NCI-H82 (cell line): ENCODE measurements at places on chromosomes 5 and 9.

DNA sequence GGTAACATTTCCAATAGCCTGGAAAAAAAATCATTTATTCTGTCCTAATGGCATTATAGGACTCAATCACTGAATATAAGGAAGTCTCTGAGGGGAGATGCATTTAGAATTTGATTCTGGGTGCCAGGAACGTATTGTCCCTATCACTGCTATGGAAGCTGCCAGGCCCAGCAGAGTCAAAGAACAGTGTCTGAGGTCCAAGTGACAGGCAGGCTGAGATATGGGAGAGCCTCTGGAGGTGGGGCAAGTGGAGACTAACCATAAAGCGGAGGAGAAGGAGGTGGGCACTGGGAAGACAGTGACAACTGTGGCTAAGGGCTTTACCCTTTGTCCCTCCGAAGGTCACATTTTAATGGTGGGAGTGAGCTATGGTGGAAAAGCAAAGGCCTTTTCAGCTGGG lies 505.5 kb downstream of the CTNND2 start:
- no peak for DNase-seq

DNA sequence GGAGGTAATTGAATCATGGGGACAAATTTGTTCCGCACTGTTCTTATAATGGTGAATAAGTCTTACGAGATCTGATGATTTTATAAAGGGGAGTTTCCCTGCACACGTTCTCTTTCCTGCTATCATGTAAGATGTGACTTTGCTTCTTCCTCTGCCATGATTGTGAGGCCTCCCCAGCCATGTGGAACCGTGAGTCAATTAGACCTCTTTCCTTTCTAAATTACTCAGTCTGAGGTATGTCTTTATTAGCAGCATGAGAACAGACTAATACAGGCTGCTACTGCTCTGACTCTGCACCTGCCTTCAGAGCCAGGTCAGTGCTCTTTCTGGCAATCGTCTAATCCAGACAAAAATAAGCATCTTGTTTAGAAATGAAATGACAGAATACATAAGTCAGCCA lies 479.2 kb upstream of the TUSC1 start:
- no peak for DNase-seq

DNA sequence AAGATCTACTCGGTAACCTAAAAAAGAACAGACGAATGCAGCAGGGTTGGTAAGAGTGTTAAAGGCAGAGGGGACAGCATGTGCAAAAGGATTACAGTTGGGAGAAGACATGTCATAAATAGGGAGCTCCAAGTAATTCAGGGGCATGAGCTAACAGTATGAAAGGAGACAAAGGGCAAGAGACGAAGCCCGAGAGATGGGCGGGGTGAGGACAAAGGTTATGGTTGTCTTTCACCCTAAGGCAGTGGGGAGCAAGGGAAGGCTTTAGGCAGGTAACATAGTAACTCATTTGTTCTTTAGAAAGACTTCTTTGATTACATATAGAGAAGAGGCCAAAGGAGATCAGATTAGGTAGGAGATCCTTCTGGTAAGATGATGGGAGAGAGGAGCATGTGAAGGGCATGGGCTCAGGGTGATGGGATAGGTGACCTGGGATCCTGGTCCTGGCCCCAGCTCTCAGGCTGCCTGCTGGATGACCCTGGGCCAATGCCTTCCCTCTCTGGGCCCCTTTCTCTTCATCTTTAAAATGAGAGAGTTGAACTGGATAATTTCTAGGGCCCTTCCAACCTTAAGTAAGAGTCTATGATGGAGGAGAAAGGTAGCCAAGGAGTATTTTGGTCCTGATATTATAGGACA lies 19.5 kb downstream of the MORN5 start:
- no peak for DNase-seq

GRCh38 chr5:171795381-171795780 lies 9.8 kb downstream of the SMIM23 start:
- DNase-seq = no peak

DNA sequence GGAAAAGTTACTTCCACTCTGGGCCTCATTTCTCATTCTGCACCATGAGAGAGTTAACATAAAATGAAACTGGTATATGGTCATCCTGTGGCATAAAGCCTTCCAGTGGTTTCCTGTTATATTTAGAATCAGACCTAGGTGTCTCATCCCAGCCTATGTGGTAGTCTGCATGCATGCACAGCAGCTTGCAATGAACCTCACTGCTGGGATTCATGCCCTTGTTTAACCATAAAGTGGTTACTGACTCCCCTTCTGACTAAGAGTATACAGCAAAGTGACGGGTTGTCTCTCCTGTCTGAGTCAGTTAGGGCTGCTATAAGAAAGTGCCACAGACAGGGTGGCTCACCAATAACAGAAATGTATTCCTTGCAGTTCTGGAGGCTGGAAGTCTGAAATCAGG lies 14.7 kb upstream of the TDRD7 start:
- DNase-seq = no peak

GRCh38 chr5:145479857-145480256 lies 355.3 kb downstream of the PRELID2 start:
- DNase-seq = no peak

DNA sequence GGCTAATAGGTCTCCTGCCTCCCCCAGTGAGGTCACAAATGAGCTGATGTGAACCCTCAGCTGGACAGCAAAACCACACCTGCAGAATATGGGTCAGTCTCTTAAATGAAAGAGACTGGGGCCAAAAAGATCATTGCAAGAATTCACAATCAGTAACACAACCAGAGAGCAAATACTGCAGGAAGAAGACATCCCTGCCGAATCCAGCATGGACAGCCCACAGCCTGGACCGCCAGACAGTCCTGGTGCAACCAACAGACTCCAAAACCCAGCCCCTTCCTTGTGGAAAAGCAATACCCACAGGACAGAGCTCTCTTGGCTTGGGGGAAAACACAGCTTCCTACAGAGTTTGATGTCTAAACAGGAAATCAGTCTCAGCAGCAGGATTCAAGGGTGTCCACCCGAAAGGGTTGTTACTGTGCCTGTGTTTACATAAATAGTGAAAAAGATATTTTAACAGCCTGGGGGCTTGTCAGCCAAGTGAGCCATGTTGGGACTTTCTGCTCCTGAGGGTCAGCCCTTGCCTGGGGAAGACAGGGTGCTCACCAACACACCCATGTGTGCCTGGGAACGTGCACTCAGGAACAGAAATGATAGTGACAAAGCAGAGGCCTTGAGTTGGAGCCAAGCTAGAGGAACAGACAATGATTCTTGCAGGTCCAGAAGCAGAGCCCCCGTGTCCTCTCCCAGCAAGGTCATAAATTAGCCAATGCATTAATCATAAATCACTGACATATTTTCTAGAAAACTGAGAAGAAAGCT lies 106.2 kb downstream of the SEMA5A start:
- DNase-seq = no peak

GRCh38 chr5:175854231-175855040 lies 16.9 kb upstream of the CPLX2 start:
- DNase-seq = no peak

- DNase-seq = no peak
These were observed 35.4 kb upstream of the MSH3 start for GRCh38 chr5:80619086-80619485.

DNA sequence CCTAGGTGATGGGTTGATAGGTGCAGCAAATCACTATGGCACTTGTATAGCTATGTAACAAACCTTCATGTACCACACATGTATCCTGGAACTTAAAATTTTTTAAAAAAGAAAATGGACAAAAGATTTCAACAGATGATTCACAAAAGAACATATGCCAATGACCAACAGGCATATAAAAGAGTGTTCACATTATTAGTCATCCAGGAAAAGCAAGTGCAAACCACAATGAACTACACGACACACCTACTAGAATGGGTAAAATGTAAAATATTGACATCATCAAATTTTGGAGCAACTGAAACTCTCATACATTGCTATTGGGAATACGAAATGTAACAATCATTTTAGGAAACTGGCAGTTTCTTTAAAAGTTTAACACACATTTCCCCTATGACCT lies 109.9 kb downstream of the YIPF5 start:
- no peak for DNase-seq

DNA sequence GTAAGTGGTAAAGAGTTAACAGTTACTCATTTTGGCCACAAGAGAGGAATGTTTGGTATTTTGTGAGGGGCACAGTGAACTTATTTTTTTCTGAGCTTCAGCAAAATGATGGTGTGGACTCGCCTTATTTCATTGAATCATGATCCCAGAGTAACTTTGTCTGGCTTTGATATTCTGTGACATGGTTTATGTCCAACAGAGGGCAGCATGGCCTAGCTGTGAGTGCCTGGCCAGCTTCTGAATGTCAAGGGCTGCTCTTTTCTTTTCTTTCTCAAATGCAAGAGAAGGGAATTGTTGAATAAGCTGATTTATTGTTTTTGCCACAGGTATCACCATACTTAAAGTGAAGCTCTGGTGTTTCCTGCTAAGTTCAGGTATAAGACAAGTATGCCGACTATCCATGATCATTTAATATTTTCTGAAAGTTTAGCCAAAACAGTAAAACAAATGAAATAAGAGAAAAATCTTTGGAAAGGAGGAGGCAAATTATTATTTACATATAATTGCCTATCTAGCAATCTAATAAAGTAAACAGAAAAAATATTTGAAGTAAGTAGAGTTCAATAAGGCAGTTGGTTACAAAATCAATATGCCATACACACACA lies 31.7 kb downstream of the MRPL22 start:
- DNase-seq = peak; percentile 71

DNA sequence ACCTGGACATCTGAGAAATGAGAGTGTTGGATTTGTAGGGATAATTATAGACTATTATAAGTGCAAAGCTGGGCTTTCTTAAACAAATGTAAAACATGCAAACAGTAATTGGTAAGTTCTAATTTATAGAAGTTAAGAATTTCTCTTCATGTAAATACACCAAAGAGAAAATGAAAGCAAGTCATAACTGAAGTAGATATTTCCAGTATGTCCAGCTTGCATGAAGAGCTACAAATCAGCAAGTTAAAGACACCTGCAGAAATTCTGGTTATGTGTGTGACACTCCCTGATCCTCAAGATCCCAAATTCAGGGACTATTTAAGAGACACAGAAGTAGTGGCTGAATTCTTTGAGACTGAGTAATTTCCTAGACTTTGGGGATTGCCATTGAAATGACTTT lies 308.9 kb downstream of the TLE4 start:
- no peak for DNase-seq

DNA sequence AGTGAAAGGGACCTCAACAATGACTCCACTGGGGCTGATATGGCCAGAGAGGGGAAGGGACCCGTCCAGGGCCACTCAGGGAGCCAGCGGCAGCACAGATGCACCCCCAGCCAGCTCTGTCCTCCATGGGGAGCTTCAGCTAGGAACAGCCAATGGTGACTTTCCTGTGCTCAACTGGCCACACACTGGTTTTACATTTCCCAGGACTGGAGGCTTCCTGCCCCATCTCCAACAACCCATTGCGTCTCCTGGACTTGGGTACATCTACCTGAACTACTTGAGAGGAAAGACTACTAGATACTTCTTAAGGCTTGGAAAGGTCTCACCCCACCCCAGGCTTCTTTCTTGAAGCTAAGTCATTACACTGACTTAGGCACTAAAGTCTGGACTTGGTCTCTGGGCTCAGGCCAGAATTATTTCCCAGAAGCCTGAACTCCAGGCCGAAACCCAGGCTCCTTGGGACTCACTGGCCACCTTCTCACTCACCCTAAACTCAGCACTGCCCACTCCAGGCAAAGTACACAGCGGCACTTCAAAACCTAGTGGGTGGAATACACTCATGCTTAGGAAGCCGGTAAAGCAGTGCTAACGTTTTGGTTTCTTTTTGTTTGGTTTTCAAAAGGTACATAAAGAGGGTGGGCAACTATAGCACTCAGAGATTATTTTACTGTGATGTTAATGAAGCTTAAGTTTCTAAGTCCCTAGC lies 1.5 kb downstream of the IGFBPL1 start:
- no peak for DNase-seq

DNA sequence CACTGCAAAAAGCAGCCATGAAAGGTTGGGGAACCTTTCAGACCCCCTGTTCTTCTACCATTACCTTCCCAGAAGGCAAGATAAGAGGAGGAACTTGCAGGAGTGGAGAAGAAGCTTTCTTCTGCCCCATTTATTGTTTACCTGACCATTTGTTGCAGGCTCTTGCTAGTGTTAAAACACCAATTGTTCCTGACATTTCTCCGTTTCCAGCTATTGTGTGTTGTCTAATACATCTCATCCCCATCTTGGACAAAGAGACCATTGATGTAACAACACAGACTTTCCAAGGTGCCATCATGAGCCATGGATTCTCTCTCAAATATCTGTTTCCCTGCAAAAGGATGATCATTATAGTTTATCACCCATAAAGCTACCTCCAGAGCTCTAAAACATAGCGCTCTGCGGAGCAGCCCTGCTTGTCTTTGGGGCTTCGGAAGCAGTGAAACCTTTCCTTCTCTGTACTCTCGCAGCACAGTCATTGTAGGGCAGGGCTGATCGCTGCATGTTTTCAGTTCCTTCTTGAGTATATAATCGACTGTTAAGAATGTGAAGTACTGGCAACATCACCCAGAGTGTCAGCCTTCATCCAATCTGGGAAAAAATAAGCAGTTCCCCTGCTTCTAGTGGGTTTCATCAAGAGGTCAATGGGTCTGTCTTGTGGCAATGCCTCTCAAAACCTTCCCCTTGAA lies 680.0 kb downstream of the SEMA5A start:
- DNase-seq = no peak

DNA sequence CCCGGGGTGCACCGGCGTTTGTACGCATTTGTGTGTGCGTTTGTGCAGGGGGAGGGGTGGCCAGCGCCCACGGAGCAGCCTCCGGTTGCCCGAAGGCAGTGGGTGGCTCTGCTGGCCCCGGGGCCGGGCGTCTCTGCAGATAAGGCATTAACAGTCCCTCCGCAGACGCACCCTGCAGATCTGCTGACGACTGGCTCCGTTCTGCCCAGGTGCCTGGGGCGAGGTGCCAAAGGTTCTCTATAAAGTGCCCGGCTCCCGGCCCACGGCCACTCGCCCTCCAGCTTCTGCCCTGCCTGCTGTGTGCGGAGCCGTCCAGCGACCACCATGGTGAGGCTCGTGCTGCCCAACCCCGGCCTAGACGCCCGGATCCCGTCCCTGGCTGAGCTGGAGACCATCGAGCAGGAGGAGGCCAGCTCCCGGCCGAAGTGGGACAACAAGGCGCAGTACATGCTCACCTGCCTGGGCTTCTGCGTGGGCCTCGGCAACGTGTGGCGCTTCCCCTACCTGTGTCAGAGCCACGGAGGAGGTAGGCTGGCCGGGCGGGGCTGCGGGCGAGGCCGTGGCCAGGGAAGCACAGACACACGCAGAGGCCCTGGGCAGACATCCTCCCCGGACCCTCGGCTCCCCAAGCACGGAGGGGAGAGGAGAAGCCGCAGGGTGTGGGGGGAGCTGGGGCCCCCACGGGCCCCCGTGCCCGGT lies at the start of gene SLC6A19:
Gene SLC6A19, plus strand, starts transcription at position 269 of the 699 bp plus-strand sequence. Its CDS starts 56 bp downstream, at position 325.
- no peak for DNase-seq
